Fibroblast of the aortic adventitia (primary cell): ENCODE measurements at places on chromosomes 6 and 20. TPM values are rescaled to one million over a fixed set of nuclear protein-coding genes. Genes with fewer than 3 reads are reported as not detected.

The NRSN1 gene
- not detected in 2 replicates for total RNA-seq

The HSPA12B gene
- total RNA-seq: 0.18 and 8.3 TPM in 2 replicates

The CLPSL1 gene
- total RNA-seq: not detected in 2 replicates

The CYP39A1 gene
- 0.63 and 4.7 TPM in 2 replicates for total RNA-seq

The SLC22A23 gene
- total RNA-seq: 7.8 and 9.0 TPM in 2 replicates

The FRMD1 gene
- not detected in 2 replicates for total RNA-seq

The SNPH gene
- 5.6 and 7.7 TPM in 2 replicates for total RNA-seq

The METTL24 gene
- 0.09 and 0.16 TPM in 2 replicates for total RNA-seq

The RSPO3 gene
- total RNA-seq: 2.5 and 7.9 TPM in 2 replicates

The PNPLA1 gene
- 0.09 TPM in 1 of 2 replicates, not detected in the other for total RNA-seq

The MYL9 gene
- total RNA-seq: 43.6 and 50.0 TPM in 2 replicates

The TRIM10 gene
- total RNA-seq: not detected in 2 replicates

The VSX1 gene
- total RNA-seq: not detected in 2 replicates

The RBM24 gene
- 0.65 and 1.9 TPM in 2 replicates for total RNA-seq

The ZNF311 gene
- 1.3 and 2.5 TPM in 2 replicates for total RNA-seq

The HLA-DQB1 gene
- not detected in 2 replicates for total RNA-seq

The C6orf58 gene
- total RNA-seq: not detected in 2 replicates

The HSPA1A gene
- total RNA-seq: 52.8 and 76.9 TPM in 2 replicates

The GTSF1L gene
- not detected in 2 replicates for total RNA-seq

The DUSP15 gene
- 9.9 TPM in 1 of 2 replicates, not detected in the other for total RNA-seq

The ATP5F1E gene
- total RNA-seq: 34.4 and 43.6 TPM in 2 replicates

The CLDN20 gene
- total RNA-seq: not detected in 2 replicates

The DDAH2 gene
- total RNA-seq: 70.5 and 223 TPM in 2 replicates
